ENCODE measurements at places on chromosomes 16 and 17. TPM values are rescaled to one million over a fixed set of nuclear protein-coding genes. Genes with fewer than 3 reads are reported as not detected.

DNA sequence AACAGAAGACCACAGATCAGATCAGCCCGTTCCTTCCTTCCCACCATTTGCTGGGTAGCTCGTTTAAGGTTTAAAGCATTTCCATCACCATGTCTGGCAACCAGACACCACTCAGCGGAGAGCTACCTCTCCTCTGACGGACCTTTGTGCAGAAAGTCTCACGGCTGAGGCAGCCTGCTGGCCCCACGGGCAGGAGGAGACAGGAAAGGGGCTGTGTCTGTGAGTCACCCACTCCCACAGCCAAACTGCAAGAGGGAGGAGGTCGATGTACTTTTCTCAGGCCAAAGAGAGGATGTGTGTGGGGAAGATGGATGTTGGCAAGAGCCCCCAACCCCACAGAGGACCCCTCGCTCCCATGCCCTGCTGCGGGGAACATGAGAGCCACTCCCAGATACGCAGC lies 92.1 kb downstream of the ZNF423 start:
- H3K4me3 ChIP-seq, result no peak overlapping the region
- H3K27ac ChIP-seq, result no peak overlapping the region
- no peaks in the 10 kb centered on the region for H3K36me3 ChIP-seq
- no peaks in the 10 kb centered on the region for H3K27me3 ChIP-seq

DNA sequence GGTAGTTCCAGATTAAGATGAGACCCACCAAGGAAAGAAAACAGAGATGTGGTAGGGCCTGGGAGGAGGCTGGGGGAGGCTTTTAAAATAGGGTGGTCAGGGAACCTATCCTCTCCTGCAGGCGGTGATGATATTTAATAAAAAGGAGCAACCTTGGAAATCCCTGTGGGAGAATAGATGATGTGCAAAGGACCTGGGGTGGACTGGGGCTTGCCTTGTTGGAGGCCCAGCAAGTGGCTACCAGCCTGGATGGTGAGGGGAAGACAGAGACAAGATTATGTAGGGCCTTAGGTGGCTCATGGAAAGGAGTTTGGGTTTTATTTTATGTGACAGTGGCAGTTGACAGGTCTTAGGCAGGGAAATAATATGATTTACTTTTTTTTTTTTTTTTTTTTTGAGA lies 1.8 kb downstream of the POLR3E start:
- DNase-seq, result no peak
- H3K27me3 ChIP-seq, result no peaks in the 10 kb centered on the region
- no peaks in the 10 kb centered on the region for H3K4me1 ChIP-seq
- H3K27ac ChIP-seq, result no peak overlapping the region
- H3K36me3 ChIP-seq, result peaks cover 15% of the 10 kb centered on the region

DNA sequence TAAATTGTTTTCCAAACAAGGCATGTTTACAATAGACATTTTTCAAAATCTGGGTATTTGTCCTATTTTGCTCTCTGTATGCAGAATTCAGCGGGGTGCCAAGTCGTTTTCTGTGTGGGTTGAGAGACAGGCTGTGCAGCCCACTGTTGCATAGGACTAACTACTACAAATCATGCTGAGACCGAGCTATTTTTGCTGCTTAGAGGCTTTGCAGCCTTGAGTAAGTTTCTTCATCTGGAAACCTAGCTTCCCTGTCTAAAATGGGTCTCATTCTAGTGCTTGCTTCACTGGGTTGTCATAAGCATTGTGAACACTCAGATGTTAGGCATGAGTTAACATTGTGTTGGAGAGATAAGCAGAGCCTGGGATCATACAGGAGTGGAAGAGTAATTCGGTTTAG lies 1.3 kb downstream of the PRPSAP2 start:
- DNase-seq, result peak; percentile 47
- peak overlapping the region; percentile 88 for H3K4me3 ChIP-seq
- peaks cover 9% of the 10 kb centered on the region for H3K36me3 ChIP-seq
- no peak overlapping the region for H3K27ac ChIP-seq
- no peaks in the 10 kb centered on the region for H3K27me3 ChIP-seq

The PHKG2 gene
- total RNA-seq, result 42.2 TPM

Measured in endodermal cell (in vitro differentiated cells).